ENCODE measurements at places on chromosomes 16 and 17. TPM values are rescaled to one million over a fixed set of nuclear protein-coding genes. Genes with fewer than 3 reads are reported as not detected.

- no peak overlapping the region for H3K4me3 ChIP-seq
- H3K4me1 ChIP-seq, result peaks cover 14% of the 10 kb centered on the region
- H3K27ac ChIP-seq, result no peak overlapping the region
- DNase-seq, result no peak
Observed at GRCh38 chr17:50887705-50888245, 21.6 kb upstream of the TOB1 start.

GRCh38 chr16:58040945-58041627, 15.5 kb downstream of the MMP15 start:
- DNase-seq, result no peak
- no peaks in the 10 kb centered on the region for H3K27me3 ChIP-seq
- no peak overlapping the region for H3K4me3 ChIP-seq

- no peaks in the 10 kb centered on the region for H3K27me3 ChIP-seq
- DNase-seq, result no peak
- peaks cover 11% of the 10 kb centered on the region for H3K4me1 ChIP-seq
- H3K36me3 ChIP-seq, result no peaks in the 10 kb centered on the region
Observed at GRCh38 chr17:68853036-68853435, 102.2 kb downstream of the ABCA8 start.

- H3K27ac ChIP-seq, result no peak overlapping the region
- no peak overlapping the region for H3K4me3 ChIP-seq
- H3K27me3 ChIP-seq, result no peaks in the 10 kb centered on the region
- no peaks in the 10 kb centered on the region for H3K36me3 ChIP-seq
Observed at GRCh38 chr16:9165681-9166080, 74.2 kb downstream of the HAPSTR1 start.

DNA sequence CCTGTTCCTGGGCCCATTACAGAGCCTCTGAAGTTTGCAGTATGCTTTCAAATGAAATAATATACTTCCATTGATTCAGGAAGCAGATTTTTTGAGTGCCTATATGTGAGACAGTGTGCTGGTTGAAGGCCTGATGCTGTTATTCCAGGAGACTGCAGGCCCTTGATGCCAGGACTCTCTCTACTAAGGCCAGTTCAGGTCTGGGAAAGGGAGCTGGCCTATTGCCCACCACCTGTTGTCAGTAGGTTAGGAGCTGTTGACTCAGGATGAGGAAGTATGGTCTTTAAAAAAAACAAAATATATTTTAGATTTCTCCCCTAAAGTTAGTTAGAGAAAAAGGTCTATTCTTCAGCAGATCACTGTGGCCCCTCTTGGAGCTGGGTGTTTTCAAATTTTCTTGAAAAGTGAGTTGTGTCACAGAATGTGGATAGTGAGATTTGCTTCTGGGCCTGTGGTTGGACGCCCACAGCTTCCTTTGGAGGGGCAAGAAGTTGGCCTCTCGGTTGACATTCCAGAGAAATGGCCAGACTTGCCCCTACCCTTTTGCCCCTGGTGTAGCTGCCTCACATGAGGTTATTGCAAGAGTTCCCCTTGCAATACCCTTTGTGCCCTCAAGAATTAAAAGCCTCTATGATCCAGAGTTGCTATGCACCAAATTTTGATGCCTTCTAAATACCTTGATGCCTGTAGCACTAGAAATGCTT, 7.9 kb downstream of the ESRP2 start:
- peak; percentile 64 for DNase-seq
- H3K4me3 ChIP-seq, result no peak overlapping the region
- H3K27ac ChIP-seq, result peak overlapping the region; percentile 28
- peaks cover 9% of the 10 kb centered on the region for H3K4me1 ChIP-seq
- H3K36me3 ChIP-seq, result peaks cover 35% of the 10 kb centered on the region

DNA sequence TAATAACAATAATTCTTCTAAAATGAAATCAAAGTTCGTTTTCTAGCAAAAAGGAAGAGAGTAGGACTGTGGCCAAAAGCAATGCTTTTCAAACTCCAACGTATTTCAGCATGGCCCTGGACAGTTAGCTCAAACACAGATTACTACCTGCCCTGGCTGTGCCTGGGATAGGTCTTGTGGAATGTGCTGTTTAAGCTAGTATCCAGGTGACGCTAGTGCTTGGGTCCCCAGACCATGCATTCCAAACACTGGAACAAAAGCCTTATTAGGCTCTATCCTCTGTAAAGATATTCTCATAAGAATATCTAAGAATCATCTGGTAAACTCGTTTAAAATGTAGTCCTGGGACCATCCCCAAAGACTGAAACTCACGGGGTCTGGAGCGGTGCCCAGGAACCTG, 52.6 kb upstream of the MEAK7 start:
- peaks cover 8% of the 10 kb centered on the region for H3K4me1 ChIP-seq
- no peak overlapping the region for H3K4me3 ChIP-seq
- DNase-seq, result no peak
- H3K27me3 ChIP-seq, result no peaks in the 10 kb centered on the region
- H3K36me3 ChIP-seq, result no peaks in the 10 kb centered on the region

DNA sequence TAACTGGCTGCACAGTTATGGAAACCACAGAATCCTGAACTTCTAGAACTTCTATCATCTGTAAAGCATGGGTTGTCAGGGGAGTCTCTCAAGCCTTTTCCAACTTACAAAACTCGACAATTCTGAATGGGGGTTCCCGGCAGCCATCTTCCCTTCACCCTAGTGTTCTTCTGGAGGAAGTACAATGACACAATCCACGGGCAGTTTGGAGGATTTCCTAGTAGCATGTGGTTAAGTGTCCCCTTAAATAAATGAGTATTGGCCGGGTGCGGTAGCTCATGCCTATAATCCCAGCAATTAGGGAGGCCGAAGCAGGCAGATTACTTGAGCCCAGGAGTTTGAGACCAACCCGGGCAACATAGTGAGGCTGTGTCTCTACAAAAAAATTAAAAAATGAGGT, 2.1 kb downstream of the SLC16A6 start:
- peaks cover 3% of the 10 kb centered on the region for H3K4me1 ChIP-seq
- H3K27ac ChIP-seq, result no peak overlapping the region
- H3K27me3 ChIP-seq, result no peaks in the 10 kb centered on the region
- no peaks in the 10 kb centered on the region for H3K36me3 ChIP-seq

DNA sequence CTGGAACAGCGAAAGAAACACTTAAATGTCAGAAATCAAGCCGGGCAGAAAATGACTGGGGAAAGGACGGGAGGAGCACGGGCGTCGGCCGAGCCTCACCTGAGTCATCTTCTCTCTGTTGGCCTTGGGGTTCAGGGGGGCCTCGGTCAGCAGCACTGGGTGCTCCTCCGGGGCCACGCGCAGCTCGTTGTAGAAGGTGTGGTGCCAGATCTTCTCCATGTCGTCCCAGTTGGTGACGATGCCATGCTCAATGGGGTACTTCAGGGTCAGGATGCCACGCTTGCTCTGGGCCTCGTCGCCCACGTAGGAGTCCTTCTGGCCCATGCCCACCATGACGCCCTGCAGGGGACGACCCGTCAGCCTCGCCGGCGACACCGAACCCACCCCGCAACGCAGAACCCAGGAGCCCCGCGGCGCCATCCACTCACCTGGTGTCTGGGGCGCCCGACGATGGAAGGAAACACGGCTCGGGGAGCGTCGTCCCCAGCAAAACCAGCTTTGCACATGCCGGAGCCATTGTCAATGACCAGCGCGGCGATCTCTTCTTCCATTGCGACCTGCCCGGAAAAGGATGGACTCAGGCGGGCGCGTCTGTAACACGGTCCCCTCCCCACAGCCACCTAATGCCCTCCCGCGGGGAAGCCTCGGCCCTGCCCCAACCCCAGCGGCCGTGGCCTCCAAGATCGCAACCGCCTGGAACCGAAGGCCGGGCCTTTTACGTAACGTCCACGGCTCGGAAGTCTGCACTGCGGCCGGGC, 616 bp downstream of the ACTG1 start:
- H3K4me1 ChIP-seq, result peaks cover 39% of the 10 kb centered on the region
- peak overlapping the region; percentile 92 for H3K4me3 ChIP-seq
- no peaks in the 10 kb centered on the region for H3K27me3 ChIP-seq
- no peak for DNase-seq
- H3K27ac ChIP-seq, result peak overlapping the region; percentile 100

GRCh38 chr16:70646260-70647241, at the start of gene IL34:
IL34 (plus strand) TSS chr16:70646559; CDS start chr16:70646948, 389 bp downstream.
- H3K4me1 ChIP-seq, result no peaks in the 10 kb centered on the region
- no peak within 1 kb of the TSS for H3K27ac ChIP-seq
- no peak for DNase-seq

DNA sequence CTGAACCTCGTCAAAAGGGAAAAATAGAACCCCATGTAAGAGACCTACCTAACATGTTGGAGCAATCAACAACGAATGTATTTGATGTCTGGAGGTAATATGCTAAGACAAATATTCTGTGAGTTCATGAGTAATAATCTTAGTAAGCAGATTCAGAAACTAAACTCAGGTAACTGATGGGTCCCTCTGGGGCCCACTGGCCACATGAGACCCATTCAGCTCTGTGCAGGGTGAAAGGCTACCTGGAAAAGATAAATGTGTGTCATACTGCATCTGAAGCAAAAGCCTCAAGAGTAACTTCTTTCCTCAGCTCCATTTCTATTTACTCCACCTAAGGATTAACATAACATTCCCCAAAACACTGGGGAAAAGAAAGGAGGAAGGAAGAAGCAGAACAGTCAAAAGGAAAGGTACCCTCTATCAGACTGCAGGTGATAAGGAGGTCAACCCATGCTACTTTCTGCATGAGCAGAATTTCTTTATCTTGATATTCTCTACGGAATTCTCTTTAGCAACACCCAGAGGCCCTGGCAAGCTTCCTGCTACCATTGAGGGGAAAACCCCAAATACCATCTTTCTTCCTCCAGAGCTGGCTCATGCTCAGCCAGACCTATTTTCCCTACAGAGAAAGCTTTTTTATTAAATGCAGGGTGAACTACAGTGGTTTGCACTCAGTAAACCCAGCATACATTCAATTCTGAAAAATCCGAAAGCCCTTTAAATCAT, 37.7 kb upstream of the ABCA6 start:
- no peak overlapping the region for H3K27ac ChIP-seq
- DNase-seq, result no peak
- H3K4me1 ChIP-seq, result no peaks in the 10 kb centered on the region
- no peaks in the 10 kb centered on the region for H3K27me3 ChIP-seq

DNA sequence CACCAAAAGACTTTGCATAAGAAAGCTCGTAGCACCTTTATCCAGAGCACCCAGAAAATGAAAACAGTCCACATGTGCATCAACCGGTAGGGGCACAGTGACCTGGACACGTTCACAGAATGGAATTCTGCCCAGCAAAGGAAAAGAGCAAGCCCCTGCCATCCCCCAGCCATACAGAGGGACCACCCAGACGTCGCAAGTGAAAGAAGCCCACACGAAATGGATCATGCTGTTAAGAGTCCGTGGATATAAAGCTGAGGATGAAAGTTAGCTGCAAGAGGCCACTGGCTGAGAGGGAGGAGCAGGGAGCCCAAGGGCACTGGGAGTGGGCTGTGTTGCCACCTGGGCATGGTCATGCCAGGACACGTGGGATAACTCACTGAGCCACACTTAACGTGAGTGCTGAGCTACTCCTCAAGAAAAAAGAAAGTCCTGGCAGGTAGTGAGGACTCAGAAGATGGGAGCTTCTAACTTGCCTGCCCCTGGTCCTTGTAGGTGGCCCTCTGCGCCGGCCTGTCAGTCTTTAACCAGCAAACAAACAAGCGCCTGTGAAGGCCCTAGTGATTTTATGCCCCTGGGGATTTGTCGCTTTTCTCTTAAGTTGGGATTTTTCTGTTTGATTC, 190.7 kb downstream of the C16orf95 start:
- no peak overlapping the region for H3K27ac ChIP-seq
- no peaks in the 10 kb centered on the region for H3K4me1 ChIP-seq
- no peak for DNase-seq
- no peak overlapping the region for H3K4me3 ChIP-seq
- H3K27me3 ChIP-seq, result no peaks in the 10 kb centered on the region

- peak overlapping the region; percentile 43 for H3K27ac ChIP-seq
- H3K27me3 ChIP-seq, result no peaks in the 10 kb centered on the region
- H3K4me3 ChIP-seq, result no peak overlapping the region
Observed at GRCh38 chr17:64315032-64315490, 52.0 kb upstream of the TEX2 start.

GRCh38 chr16:54964239-54964638, 33.6 kb downstream of the IRX5 start:
- no peak overlapping the region for H3K4me3 ChIP-seq
- no peaks in the 10 kb centered on the region for H3K36me3 ChIP-seq
- no peaks in the 10 kb centered on the region for H3K27me3 ChIP-seq
- H3K4me1 ChIP-seq, result no peaks in the 10 kb centered on the region
- no peak for DNase-seq

- H3K27ac ChIP-seq, result no peak overlapping the region
- no peaks in the 10 kb centered on the region for H3K4me1 ChIP-seq
- no peak for DNase-seq
- H3K4me3 ChIP-seq, result no peak overlapping the region
Observed at GRCh38 chr17:61157246-61157886, 242.3 kb upstream of the TBX2 start.

GRCh38 chr16:411576-412265, 10.0 kb downstream of the DECR2 start:
- no peak overlapping the region for H3K4me3 ChIP-seq
- H3K27ac ChIP-seq, result no peak overlapping the region
- H3K4me1 ChIP-seq, result no peaks in the 10 kb centered on the region

DNA sequence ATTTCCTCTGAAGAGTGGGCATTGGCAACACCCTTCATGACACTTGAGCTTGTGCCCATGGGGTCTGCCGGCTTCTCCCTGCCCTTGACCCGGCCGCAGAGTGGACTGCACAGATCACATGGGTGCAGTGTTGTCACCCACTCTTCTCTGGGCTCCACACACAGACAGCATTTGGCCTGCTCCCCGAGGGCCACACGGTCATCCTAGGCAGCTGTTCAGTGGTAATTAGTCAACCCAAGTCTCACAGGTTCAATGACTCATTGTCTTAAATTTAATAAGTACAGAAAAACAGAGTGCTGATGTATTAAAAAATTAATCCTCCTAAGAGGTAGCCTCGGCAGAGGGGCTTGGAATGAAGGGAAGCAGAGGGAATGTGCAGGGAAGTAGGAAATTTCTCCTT, 204.8 kb downstream of the MSI2 start:
- H3K27me3 ChIP-seq, result no peaks in the 10 kb centered on the region
- no peaks in the 10 kb centered on the region for H3K36me3 ChIP-seq
- no peak overlapping the region for H3K27ac ChIP-seq
- H3K4me1 ChIP-seq, result peaks cover 60% of the 10 kb centered on the region
- no peak overlapping the region for H3K4me3 ChIP-seq

Gene CYBA
- 199 TPM for total RNA-seq

Gene FBXW10B
- total RNA-seq, result 18.4 TPM

Gene HAS3
- 8.1 TPM for total RNA-seq

Gene OR3A3
- total RNA-seq, result not detected

Gene EPX
- not detected for total RNA-seq

Gene PYDC1
- not detected for total RNA-seq
